ENCODE measurements at places on chromosomes 13 and 19. TPM values are rescaled to one million over a fixed set of nuclear protein-coding genes. Genes with fewer than 3 reads are reported as not detected.

DNA sequence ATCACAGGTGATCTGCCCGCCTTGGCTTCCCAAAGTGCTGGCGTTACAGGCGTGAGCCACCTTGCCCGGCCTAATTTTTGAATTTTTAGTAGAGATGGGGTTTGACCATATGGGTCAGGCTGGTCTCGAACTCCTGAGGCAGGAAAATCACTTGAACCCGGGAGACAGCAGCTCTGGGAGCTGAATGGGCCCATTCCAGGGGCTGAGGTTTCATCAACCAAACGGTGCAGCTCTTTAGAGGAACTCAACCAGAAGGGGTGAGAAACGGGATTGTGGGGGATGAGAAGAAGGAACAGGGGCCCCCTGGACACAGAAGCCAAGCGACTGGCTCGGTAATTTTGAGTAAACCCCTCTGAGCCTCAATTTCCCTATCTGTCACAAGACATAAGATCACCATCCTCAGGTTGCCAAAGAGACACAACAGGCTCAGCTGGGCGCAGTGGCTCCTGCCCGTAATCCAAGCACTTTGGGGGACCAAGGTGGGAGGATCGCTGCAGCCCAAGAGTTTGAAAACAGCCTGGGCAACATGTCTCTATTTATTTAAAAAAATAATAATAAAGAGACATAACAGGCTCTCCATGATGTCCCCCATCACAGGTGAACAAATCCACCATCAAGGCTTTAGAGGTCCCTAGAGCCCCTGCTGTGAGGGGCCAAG, 562 bp downstream of the IQCN start:
- DNase-seq, result no peak

The GNG7 gene
- 25.4 TPM for polyA plus RNA-seq

DNA sequence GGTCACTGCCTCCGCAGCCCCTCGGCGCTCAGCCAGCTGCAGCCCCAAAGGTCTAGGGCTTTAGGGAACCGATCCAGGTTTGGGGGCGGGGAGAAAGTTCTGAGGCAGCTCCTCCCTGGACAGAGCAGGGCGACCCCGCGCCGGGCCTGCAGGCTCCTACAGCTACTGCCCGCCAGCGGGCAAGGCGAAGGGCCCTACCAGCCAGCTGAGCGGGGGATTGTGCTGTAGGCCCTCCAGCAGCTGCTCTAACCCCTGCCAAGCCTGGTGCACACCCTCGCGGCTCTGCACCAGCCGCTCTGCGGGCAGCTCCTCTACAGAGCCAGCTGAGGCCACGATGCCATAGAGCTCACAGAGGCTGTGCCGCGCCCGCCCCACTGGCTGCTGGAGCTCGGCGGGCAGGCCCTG, 14.0 kb downstream of the PLIN4 start:
- DNase-seq, result no peak

GRCh38 chr19:52007451-52007805, 583 bp downstream of the ZNF615 start:
- no peak for DNase-seq

DNA sequence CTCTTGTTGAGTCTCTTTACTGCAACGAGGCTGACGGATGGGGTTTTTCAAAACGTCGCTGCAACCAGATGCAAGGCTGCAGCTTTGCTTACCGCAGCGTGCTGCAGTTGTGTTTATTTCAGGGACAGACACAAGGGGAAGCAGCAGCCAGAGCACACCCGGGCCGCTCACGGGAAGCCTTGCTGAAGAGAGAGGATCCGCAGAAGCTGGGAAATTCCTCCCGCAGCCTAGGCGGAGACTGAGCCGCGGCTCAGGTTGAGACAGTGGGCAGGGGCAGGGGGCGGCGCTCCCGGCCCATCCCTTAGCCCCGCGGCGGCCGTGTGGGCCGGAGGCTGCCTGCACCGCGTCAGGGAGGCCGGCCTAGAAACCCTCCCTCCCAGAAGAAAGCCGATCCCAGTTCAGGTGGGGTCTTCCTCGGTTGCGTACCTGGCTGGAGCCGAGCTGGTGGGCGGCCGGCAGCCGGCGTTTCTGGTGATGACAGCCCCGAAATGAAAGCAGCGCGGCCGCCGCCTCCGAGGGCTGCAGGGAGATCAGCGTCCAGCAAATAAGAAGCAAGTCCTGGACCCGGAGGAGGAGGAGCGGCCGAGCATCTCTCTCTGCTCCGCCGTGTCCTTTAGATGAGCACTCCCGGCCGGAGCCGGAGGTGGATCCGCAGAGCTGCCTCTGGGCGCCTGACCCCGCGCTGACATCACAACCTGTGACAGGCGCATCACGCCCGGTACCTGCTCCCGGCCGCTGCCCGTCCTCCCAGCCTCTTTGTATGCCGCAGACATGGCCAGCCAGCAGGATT, at the start of gene FRY:
Gene FRY, plus strand, starts transcription at position 750 of the 790 bp plus-strand sequence. Its CDS starts 22 bp downstream, at position 772.
- peak; percentile 87 for DNase-seq

The SIGLEC7 gene
- 0.59 TPM for polyA plus RNA-seq

- peak; percentile 69 for DNase-seq
These were observed 4.0 kb upstream of the FTL start for GRCh38 chr19:48961051-48961649.

- DNase-seq, result no peak
These were observed 9.0 kb upstream of the DIRAS1 start for GRCh38 chr19:2729943-2730818.
